Endothelial cell of umbilical vein (primary cell): ENCODE measurements at places on chromosomes 2 and 18. TPM values are rescaled to one million over a fixed set of nuclear protein-coding genes. Genes with fewer than 3 reads are reported as not detected.
A peak's percentile ranks its signal among the peaks of the same experiment; 100 is the strongest.

SLC19A3 gene
- 0.01 and 0.13 TPM in 2 replicates for polyA plus RNA-seq

- DNase-seq: no peak
Observed at GRCh38 chr18:53698907-53699306, 525.6 kb downstream of the MBD2 start.

PLEK gene
- polyA plus RNA-seq: 0.03 TPM in 1 of 2 replicates, not detected in the other

DNA sequence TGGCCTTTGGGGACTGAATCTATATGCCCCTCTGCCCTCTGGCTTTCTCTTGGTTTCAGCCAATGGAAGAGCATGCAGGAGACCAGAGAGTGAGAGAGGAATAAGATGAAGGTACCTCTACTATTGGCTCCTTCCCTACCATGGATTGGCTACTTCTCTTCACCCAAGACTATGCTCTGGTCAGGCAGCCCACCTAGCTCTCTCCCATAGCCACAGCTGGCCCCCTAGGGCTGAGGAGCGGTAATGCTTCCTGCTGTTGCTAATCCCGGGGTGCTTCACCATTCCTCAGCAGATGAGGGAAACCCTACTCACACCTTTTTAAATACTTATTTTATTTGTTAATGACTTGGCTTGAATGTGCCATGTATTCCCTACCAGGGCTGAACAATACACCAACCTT lies 142.4 kb downstream of the MREG start:
- DNase-seq: no peak

GRCh38 chr2:143875295-143876233 lies 644.4 kb downstream of the ZEB2 start:
- DNase-seq: no peak

ALPP gene
- polyA plus RNA-seq: not detected in 2 replicates

DNA sequence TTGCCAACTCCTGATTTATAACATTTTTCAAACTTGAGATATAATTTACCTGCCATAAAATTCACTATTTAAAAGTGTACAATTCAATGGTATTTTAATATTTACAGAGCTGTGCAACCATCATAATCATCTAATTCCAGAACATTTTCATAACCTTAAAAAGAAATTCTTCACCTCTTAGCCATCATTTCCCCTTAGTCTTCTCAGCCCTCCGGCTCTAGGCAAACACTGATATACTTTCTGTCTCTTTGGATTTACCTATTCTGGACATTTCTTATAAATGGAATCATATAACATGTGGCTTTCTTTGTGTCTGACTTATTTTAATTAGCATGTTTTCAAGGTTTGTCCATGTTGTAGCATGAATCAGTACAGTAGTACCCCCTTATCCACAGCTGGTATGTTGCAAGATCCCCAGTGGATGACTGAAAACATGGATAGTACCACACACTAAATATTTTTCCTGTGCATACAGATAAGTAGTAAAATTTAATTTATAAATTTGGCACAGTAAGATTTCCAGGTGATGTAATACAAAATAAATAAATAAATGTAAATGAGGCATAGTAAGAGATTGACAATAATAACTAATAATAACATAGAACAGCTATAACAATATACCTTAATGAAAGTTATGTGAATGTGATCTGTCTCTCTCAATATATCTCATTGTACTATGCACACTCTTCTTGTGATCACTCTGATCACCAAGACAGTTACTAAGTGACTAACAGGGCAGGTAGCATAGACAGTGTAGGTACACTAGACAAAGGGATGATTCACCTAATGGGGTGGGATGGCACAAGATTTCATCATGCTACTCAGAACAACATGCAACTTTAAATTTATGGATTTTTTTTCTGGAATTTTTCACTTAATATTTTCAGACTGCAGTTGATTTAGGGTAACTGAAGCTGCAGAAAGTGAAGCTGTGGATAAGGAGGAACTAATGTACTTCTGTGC lies 73.1 kb downstream of the RAB3GAP1 start:
- no peak for DNase-seq

GRCh38 chr2:48127612-48128191 lies 221.4 kb upstream of the FBXO11 start:
- no peak for DNase-seq

DNA sequence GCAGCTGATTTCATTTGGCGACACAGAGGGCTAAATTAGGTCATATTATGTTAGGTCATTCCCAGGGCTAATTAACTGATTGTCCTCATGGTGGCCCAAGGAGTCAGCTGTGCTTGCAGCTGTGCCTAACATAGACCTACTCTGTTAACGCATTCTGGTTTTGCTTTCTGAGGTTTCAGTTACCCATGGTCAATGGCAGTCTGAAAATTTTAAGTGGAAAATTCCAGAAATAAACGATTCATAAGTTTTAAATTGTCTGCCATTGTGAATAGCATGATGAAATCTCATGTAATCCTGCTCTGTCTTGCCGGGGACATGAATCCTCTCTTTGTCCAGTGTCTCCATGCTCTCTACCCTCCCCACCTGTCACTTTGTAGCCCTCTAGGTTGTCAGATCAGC lies 168.7 kb downstream of the KCNS3 start:
- no peak for DNase-seq

- no peak for DNase-seq
Observed at GRCh38 chr2:154158101-154158500, 286.4 kb downstream of the GALNT13 start.

GRCh38 chr2:140975237-140975636 lies 1155.6 kb downstream of the LRP1B start:
- peak; percentile 56 for DNase-seq

- no peak for DNase-seq
Observed at GRCh38 chr18:10336749-10337350, 117.6 kb upstream of the APCDD1 start.

DNA sequence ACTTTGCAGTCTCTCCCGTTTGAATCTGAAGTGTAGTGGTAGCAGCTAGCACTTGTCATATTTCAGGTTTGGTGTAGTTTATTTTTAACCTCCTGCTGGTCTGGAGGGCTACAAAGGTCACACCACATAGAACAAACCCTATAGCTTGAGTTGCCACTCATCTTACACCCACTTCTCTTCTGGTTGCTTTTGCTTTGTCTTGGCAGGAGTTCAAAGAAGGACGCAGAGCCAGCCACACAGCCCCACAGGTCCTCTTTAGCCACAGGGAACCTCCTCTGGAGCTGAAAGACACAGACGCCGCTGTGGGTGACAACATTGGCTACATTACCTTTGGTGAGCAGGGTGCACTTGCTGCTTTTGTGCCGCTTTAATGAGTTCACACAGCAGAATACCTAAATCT lies 15.6 kb upstream of the GPBAR1 start:
- no peak for DNase-seq

DNA sequence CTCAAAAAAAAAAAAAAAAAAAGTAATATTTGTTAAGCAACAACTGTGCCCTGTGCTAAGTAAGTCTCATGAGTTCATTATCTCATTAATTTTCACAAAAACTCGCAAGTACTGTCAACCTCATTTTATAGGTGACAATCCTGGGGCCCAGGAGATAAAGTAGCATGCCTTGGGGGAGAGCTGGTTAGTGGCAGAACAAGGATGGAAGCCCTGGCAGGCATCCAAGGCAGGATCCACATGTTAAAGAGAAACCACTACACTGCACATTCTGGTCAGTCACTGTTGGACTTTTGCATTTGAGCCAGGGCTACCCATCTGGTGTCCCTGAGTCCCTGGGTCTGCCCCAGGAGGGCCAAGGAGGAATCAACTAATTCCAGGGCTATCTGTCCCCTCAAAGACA lies 54.6 kb downstream of the ZFP36L2 start:
- DNase-seq: peak; percentile 72

DNA sequence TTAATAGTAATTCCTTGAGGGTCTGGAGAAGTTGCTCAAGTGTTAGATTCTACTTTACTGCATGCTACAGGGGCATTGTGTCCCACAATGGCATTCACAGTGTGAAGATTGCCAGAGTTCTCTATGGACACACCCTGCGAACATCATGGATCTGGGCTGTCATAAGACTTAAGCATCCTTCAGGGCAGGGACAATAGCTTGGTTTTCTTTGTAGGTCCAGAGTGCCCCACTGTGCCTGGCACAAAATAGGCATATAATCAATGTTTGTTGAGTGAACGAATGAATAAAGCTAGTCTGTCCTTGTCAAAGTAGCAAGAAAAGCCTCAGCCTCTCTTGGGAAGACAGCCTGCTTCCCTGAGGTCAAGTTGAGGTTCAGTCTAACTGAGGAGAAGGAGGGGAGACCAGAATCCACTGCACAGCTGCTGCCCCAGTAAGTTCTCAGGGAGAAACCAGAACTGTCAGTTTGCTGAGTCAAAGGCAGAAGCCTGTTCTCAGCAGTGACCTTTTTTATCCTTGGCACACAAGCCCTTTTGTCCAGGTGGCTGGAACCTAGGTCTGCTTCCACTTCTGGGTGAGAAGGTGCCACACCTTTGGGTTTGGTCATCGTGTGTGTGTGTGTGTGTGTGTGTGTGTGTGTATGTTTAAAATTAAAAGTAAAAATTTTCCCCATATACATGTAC lies 15.0 kb downstream of the INPP4A start:
- no peak for DNase-seq

GRCh38 chr2:127940641-127941040 lies 54.9 kb upstream of the AMMECR1L start:
- no peak for DNase-seq

DNA sequence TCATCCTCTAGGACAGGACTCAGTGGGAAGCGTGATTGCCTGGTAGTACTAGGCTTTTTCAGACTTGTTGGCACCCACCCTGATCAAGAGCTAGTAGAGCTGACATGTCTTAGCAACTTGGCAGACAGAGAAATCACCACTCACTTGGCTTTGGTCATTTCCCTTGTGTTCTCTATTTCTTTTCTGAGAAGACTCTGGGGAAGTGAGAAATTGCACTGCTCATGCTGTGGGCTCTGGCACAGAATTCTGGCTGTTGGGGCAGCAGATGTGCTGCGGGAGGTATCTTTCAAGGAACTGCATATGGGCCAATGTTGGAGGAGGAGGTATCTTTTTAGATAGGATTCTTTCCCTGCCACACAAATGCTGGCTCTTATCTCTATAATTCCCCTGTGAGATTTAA lies 529.1 kb upstream of the MEX3C start:
- no peak for DNase-seq

GRCh38 chr2:198309081-198309480 lies 504.7 kb downstream of the PLCL1 start:
- DNase-seq: no peak

- no peak for DNase-seq
Observed at GRCh38 chr2:198203336-198204069, 399.1 kb downstream of the PLCL1 start.

POTEI gene
- polyA plus RNA-seq: 0.10 TPM in 2 replicates

DNA sequence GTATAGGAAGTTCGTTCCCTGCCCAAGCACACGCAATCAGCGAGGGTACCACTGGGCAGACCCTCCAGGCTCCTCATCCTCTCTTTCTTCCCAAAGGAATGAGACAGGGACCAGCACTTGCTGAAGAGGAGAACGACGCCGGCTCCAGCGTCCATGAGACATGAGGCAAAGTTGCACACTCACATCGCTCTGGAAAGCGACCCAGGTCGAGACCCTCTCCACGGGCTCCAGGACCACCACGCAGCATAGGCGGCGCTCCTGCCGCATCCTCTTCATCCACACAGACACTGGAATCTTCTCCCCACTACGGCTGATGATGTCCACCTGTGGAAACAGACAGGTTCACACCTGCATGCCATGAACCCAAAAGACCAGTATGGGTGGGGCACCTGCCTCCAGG lies 10.8 kb downstream of the PASK start:
- DNase-seq: no peak

GPC1 gene
- polyA plus RNA-seq: 9.6 and 10.4 TPM in 2 replicates

CXCR2 gene
- polyA plus RNA-seq: not detected in 2 replicates

DNA sequence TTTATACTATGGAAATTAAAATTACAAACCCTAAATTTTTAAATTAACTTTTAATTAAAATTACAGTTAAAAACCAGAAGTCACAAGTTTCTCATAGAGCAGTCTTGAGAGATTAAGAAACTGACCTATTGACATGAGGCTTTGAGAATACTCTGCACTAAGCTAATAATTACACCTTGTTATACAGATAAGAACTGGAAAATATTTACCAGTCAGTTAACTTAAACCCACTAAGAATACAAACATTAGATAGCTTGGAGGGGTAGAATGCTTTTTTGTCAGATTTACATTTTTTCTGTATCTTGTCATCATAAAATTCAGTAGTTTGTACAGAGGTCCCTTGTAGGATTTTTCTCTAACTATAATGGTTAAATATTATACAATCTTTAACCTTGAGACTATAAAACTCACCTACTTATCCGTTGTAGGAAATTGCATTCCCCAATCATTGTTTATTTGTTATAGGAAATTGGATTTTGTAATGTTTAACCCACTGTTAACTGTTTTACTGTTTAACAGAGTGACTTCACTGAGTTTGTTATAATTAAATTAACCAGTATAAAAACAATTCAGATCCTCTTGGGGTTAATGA lies 219.7 kb upstream of the PKDCC start:
- no peak for DNase-seq
